MV-4-11 (cell line): ENCODE measurements at places on chromosomes 16 and 17.

DNA sequence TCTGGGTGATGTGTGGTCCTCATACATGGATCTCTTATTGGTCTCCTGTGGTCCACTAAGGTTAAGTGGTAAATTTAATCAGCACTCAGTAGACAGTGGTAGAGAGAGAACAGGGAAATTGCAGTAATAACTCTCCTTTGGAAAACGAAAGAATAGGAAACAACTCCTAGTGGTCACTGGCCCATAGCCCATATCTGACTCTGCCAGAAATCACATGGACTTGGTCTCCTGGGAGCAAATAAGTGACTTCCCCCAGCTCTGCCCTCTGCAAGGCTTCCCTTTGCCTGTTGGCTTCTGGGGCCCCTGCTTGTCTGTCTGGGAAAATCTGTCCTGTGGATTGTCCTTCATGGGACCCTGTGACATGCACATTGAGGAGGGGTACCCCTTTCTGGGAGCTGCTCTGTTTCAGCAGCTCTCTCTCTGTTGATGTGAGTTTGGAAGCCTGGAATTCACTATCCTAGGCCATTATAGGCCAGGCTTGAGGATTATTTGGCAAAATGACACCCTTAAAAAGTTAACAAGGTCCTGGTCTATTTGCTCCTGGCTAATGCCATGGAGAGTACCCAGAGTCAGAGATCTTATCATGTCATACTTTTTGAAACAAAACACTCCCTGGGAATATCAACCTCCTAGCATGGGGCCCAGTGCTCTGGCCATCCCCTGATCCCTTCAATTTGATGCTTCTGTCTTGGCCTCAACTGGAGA is 58.0 kb upstream of the HNF1B start:
- DNase-seq, result peak; percentile 19

DNA sequence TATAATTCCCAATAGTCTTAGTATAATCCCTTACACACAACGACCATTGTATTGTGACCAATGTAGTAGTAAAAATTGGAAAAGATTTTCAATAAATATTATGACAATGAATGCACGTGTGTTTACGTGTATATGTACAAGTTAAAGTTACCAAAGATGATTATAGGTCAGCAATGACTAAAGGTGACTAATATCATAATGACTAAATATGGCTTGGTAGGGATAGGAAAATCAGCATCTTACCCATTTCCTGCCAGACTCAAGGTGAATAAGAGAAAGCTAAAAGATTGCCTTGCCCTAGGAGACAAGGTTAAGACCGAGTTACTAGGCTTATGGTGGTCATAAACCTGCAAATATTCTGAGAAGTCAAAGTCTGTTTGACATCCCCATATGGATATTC is 34.4 kb downstream of the CPD start:
- no peak for DNase-seq

- DNase-seq, result no peak
Measured at GRCh38 chr17:49387498-49388289, 25.6 kb upstream of the ZNF652 start.

GRCh38 chr17:57761887-57762286 is 16.8 kb upstream of the CCDC182 start:
- no peak for DNase-seq

- DNase-seq, result no peak
Measured at GRCh38 chr17:30271102-30271501, 20.6 kb downstream of the BLMH start.

DNA sequence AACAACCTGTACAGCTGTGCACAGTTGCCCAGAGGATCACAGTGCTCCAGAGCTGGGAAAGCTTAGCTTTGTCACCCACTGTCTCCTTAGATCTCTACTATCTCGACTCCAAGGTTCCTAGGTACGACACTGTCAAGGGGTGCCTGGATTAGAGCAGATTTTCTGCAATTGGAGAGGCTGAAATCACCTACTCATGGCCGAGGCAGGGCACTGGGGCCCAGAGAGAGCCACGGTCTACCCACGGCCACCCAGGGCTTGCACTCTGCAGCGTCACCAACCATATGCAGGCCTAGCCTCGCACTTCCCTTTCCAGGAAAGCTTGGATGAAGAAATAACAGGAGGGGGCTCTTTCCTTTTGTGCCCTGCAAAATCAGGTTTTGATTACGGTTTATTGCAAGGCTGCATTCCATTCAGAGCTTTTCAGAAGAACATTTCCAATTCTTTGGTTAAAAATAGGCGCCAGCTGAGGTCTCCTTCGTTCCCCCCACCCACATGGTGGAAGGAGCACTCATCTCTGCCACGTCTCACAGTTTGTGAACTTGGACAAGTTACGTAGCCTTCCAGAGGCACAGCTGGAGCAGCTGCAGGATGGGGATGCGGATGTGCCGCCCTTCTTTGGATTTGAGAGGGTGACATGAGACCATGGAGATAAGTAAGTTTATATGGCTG is 80.0 kb downstream of the IRX5 start:
- DNase-seq, result no peak

GRCh38 chr17:77381185-77381700 is 240.5 kb downstream of the SEC14L1 start:
- DNase-seq, result no peak

- DNase-seq, result peak; percentile 87
Measured at GRCh38 chr17:75645889-75646637, 12.8 kb downstream of the SMIM5 start.

DNA sequence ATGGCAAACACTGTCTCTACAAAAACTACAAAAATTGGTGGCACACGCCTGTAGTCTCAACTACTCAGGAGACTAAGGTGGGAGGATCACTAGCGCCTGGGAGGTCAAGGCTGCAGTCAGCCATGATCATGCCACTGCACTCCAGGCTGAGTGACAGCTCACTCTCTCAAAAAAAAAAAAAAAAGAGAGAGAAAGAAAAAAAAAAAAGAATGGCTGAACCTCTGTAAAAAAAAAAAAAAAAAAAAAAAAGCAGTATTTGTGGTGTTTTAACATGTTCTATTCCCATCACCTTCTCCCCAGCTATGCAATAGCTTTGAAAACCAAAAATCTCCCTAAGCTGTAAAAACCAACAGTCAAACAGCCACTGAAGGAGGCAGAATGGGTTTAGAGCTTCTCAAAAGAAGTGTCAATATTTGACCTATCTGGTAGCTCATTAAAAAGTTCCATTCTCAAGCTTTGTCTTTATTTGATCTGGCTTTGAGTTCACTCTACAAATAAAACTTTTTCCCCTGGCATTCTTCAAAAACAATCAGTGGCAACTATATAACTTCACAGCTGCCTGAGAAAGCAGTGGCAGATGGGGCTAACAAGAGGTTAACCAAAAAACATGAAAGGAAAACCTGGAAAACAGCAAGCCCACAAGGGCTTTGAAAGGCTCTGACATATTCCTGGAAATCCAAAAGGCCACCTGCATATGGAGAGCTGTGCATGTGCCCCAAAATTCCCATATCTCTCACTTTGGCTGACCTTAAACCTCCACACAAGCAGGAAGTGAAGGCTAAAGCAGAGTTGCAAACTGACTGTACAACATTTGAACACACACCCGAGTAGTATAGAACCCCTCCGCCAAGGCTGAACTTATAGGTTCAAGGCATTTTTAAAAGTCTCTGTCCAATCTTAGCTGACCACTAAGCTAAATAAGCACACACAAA is 36.0 kb downstream of the USP32 start:
- no peak for DNase-seq

- DNase-seq, result peak; percentile 51
Measured at GRCh38 chr17:1566505-1567199, 4.1 kb upstream of the PITPNA start.

- DNase-seq, result peak; percentile 12
Measured at GRCh38 chr17:30970831-30971567, at the start of gene RNF135. TSS of gene RNF135 (plus strand) at chr17:30971039. CDS start at chr17:30971074, 35 bp downstream.

GRCh38 chr16:23836404-23837311 is 875 bp downstream of the PRKCB start:
- DNase-seq, result peak; percentile 20

DNA sequence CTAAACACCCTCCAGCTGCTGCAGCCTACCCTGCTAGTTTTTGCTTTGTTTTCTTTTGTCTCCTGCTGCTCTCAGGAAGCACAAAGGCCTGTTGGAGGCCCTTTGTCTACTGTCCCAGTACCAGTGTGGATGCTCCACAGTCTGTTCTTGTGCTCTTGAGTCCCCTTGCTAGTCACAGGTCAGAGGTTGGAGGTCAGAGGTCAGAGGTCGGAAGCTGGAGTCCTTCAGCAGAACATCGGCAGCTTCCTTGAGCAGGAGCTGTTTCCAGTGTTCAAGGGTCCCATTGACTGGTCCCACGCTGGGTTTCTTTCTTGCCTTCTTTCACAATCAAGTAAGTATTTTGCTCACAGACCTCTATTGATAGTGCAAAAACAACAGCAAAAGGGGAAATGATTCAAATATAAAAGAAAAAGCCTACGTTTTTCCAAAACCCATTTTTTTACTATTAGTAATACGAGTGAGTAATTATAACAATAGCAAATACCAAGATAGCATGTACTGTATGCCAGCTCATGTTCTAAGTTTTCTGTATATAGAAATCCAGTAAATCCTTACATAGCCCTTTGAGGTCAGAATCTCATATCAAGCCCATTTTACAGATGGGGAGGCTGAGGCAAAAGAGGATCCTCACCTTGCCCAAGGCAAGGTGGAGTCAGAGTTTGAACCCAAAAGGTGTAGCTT is 10.9 kb upstream of the IL34 start:
- no peak for DNase-seq

DNA sequence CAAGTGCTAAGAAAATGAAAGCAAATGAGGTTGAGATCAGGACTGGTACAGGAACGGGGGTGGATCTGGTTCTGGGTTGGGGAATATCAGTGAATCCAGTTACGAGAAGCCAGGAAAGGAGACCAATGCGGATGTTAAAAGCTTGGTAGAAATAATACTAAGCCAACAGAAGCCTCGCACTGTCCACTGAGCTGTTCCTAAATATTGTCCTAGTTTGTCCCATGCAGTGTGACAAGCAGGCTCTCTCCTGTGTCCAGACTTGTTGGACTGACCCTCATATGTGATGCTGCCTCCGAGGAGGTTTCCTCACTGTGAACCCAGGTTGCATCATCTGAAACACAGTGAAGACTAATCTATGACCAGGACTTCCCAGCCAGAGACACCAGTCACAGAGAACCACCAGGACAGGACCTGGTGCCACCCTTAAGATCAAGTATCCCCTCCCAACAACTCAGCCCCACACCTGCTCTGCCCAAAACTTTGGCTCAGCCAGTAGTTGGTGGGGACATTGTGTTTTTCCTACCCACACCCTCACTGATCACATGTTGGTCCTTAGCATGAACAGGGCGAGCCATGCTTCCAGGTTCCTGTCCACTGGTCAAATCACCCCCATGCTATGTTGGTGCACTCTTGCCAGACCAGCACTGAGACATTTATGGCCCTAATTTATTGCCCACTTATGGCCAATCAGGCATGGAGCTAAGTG is 32.7 kb upstream of the SCNN1B start:
- peak; percentile 32 for DNase-seq

DNA sequence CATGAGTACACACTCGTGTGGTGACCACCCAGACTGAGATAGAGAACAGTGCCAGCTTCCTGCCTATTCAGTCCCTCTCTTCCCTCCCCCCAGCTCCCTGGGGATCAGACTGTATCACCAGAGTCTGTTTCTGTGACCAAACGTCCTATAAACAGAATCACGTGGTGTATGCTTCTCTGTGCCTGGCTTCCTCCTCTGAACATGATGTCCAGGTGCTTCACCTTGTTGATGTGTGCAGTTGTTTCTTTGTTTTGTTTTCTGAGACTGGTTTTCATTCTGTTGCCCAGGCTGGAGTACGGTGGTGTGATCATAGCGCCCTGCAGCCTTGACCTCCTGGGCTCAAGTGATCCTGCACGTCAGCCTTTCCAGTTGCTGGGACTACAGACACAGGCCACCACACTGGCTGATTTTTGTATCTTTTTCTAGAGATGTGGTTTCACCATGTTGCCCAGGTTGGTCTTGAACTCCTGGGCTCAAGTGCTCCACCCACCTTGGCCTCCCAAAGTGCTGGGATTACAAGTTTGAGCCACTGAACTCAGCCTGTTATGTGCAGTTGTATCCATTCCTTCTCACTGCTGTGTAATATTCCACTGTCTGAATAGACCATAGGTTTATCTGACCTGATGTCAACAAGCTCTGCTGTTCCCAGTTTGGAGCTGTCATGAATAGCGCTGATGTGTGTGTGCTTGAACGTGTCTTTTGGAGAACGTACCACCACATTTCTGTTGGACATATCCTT is 28.9 kb upstream of the PRM1 start:
- DNase-seq, result peak; percentile 5

DNA sequence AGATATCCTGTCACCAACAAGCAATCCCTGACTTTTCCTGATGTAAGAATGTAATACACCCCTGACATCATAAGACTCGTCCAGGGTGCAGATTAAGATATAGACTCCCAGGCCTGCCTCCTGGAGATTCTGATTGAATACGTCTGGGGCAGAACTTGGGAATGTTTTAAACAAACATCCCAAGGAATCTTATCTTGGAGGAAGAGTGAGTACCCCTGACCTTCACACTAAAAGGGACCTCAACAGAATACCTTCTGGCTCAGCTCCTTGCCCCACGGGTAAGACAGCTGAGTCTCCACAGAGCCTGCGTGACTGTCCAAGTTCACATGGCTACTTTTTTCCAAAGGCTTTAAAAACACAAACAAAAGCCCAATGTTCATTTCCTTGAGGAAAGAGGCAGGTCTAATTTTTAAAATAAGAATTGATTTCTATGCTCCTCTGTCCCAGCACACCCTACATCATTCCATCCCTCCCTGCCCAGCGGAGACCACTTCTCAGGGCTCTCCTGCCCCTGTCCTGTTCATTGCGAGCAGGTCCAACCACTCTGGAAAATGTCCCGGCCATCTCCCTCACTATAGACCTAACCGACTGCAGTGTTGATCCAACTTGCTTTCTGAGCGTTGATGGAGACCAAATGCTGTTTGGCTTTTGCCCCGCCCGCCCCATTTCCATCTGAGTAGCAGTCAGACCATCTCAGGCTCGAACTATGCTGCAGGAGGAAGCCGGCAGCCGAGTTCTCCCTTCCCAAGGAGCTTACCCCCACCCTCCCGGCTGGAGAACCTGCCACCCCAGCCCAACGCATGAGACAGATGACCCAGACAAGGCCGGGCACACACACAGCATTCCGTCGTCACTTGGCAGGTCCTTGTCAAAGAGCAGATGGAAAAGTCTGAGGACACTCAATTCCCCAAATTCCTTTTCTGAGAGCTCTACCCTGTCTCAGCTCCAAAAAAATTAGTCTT is 44.1 kb upstream of the MYH10 start:
- no peak for DNase-seq

- DNase-seq, result peak; percentile 35
Measured at GRCh38 chr17:13030459-13031300, 12.9 kb upstream of the ELAC2 start.

DNA sequence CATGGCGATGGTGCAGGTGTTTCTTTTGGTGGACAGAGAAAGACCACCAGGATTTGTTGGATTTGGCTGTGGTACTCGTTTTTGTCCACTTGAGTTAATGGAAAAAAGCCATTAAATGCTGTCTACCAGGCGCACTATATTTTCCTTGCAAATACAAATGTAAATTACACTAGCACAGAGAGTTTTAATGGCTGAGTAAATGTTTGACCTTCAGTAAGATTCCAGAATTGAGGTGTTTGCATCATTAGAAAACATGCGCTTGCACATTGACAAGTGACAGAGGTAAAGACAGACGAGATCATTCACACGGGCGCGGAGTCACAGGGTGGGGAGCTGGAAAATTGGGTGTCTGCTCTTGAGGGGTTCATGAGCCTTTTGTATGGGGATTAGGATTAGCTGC is 53.5 kb upstream of the AKTIP start:
- no peak for DNase-seq

GRCh38 chr17:74713171-74713755 is 540 bp upstream of the CD300LF start:
- peak; percentile 91 for DNase-seq
